HCT116 (cell line): ENCODE measurements at places on chromosomes 2 and 18.
A peak's percentile ranks its signal among the peaks of the same experiment; 100 is the strongest.

DNA sequence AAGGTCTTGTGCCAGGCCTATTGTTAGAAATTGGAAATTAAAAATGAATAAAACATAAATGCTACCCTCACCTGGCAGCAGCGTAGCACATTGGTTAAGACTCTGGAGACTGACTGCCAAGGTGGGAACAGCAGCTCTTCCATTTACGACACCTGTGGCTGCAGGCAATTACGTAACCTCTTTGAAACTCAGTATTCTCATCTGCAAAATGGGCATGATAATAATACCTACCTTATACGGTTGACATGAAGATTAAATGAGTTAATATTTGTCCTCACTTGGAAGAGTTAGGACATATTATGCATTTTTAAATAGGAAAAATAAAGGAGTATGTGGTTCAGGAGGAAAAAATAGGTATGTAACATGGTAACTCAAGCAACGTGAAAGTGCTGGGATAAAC is 279.3 kb upstream of the NCKAP5 start:
- H3K4me3 ChIP-seq: no peak overlapping the region
- no peaks in the 10 kb centered on the region for H3K36me3 ChIP-seq
- no peak overlapping the region for H3K27ac ChIP-seq
- no peaks in the 10 kb centered on the region for H3K4me1 ChIP-seq

DNA sequence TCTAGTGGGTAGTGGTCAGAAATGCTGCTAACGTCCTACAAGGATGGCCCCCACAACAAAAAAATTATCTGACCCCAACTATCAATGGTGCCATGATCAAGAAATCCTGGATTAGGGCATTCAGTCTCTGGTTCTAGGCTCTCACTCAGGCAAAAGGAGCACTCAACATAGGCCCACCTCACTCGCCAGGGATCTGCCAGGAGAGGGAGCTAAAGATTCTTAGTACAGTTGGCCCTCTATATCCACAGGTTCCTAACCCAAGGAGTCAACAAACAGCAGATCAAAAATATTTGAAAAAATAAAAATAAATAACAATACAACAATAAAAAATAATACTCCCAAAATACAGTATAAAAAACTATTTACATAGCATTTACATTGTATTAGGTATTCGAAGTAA is 10.0 kb downstream of the SLC4A5 start:
- H3K4me1 ChIP-seq: no peaks in the 10 kb centered on the region
- H3K27ac ChIP-seq: no peak overlapping the region
- H3K36me3 ChIP-seq: no peaks in the 10 kb centered on the region
- no peak overlapping the region for H3K4me3 ChIP-seq
- peak; percentile 19 for DNase-seq

GRCh38 chr18:12933327-12933726 is 14.5 kb upstream of the SEH1L start:
- no peak overlapping the region for H3K4me3 ChIP-seq
- H3K27ac ChIP-seq: no peak overlapping the region
- H3K36me3 ChIP-seq: no peaks in the 10 kb centered on the region
- H3K27me3 ChIP-seq: no peaks in the 10 kb centered on the region
- no peak for DNase-seq
- peaks cover 3% of the 10 kb centered on the region; the same call in 1 of the 2 replicates for H3K4me1 ChIP-seq

DNA sequence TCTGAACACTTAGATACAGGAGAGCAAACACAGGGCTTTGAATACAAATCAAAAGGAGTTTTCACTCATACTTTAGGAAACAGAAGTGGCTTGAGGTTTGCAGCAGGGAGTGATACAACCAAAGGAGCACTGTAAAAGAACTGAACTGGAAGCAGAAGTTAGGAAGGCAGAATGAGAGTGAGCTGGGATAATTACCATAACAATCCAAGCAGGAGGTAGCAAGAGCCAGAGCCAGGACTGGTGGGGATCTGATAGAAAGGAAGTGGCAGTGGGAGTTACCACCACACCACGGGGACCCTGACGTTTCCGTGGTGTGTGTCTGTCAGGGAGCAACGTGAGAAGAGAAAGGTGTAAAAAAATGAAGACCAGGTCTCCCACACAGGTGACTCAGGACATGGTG is 81.3 kb upstream of the EPB41L3 start:
- no peaks in the 10 kb centered on the region for H3K4me1 ChIP-seq
- no peak overlapping the region for H3K27ac ChIP-seq
- no peak for DNase-seq
- H3K27me3 ChIP-seq: no peaks in the 10 kb centered on the region
- H3K4me3 ChIP-seq: no peak overlapping the region

GRCh38 chr2:108986916-108987510 is 2.0 kb downstream of the EDAR start:
- H3K27me3 ChIP-seq: peaks cover 8% of the 10 kb centered on the region; the same call in 1 of the 2 replicates
- H3K4me3 ChIP-seq: no peak overlapping the region
- H3K27ac ChIP-seq: no peak overlapping the region
- no peaks in the 10 kb centered on the region for H3K4me1 ChIP-seq
- H3K36me3 ChIP-seq: no peaks in the 10 kb centered on the region

GRCh38 chr2:27303093-27304025 is 4.9 kb downstream of the UCN start:
- no peak overlapping the region; the same call in 1 of the 2 replicates for H3K27ac ChIP-seq
- DNase-seq: peak; percentile 70
- H3K4me1 ChIP-seq: peaks cover 8% of the 10 kb centered on the region
- H3K4me3 ChIP-seq: peak overlapping the region; percentile 38
- no peaks in the 10 kb centered on the region for H3K36me3 ChIP-seq
- no peaks in the 10 kb centered on the region for H3K27me3 ChIP-seq

DNA sequence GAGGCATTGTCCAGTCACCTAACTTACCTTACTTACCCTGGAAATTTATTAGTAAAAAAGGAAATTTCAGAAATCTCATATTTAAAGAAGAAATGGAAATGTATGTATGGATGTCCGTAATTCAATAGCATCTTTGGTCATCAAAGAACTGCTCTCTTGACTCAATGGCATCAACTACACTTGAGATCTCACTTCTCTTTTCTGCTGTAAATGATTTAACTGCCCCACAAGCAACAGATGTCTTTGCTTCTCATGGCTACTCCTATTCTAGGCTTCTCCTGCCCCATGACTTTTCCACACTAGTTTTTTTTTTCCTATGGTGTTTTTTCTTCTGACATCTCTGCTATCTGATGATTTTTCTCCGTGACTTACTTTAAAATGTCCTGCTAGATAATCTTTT is 34.0 kb upstream of the ERMN start:
- peaks cover 7% of the 10 kb centered on the region; the same call in 1 of the 2 replicates for H3K4me1 ChIP-seq
- no peak overlapping the region for H3K4me3 ChIP-seq
- DNase-seq: no peak
- H3K36me3 ChIP-seq: no peaks in the 10 kb centered on the region

DNA sequence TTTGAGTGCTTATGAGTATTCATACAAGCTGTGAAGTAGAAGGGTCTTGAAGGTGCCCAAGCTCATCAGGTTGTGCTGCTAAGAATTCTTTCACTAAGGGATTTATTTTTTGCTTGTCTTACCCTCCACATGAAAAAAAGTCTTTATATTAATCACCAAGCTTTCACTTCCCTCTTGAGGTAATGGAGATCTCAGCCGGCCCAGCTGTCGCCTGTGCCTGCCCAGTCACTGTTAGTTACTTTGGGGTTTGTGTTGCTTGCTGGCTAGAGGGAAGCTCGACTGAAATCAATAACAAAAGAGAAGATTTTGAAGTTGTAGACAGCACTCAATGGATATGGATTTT is 21.9 kb downstream of the MC2R start:
- no peak for DNase-seq
- H3K4me3 ChIP-seq: no peak overlapping the region
- no peak overlapping the region for H3K27ac ChIP-seq

- no peaks in the 10 kb centered on the region for H3K36me3 ChIP-seq
- no peaks in the 10 kb centered on the region for H3K27me3 ChIP-seq
- no peaks in the 10 kb centered on the region for H3K4me1 ChIP-seq
- H3K27ac ChIP-seq: no peak overlapping the region
- no peak for DNase-seq
These were observed 642.0 kb upstream of the FSHR start for GRCh38 chr2:49796266-49796665.

DNA sequence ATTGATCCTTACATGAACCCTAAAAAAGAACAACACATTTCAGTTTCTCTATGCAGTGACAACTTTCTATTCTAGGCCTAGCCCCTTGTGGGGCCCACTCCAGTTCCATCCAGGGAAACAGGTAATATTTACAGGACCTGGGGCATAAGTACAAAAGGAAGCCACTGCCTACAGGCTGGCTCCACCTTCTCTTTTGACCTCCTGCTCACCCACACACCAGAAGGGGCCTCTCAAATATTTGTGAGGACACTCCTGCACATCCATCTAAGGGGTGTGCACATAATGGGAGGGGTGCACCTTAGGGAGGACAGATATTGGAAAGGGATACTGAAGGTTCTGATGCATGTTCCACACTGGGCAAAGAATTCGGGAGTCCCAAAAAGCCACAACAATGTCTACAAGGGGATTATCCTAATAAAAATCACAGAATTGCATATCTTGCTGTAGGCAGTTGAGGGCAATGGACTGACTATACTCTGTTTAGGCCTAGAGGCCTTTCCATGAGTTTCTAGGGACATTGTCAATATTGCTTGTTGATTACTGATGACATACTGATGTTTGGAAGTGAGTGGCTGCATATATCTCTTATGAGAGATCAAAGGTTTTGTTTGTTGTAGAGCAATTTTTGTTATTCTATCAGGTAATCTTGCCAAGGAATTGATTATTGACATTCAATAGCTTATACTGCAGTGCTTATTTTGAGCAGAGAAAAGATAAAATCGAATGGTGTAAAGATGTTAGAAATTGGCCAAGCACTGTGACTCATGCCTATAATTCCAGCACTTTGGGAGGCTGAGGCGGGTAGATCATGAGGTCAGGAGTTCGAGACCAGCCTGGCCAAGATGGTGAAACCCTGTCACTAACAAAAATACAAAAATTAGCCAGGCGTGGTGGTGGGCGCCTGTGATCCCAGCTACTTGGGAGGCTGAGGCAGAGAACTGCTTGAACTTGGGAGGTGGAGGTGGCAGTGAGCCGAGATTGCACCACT is 23.8 kb upstream of the HNRNPA3 start:
- no peaks in the 10 kb centered on the region for H3K27me3 ChIP-seq
- no peak for DNase-seq
- H3K36me3 ChIP-seq: no peaks in the 10 kb centered on the region
- H3K4me1 ChIP-seq: peaks cover 17% of the 10 kb centered on the region; the same call in 1 of the 2 replicates
- no peak overlapping the region for H3K4me3 ChIP-seq

DNA sequence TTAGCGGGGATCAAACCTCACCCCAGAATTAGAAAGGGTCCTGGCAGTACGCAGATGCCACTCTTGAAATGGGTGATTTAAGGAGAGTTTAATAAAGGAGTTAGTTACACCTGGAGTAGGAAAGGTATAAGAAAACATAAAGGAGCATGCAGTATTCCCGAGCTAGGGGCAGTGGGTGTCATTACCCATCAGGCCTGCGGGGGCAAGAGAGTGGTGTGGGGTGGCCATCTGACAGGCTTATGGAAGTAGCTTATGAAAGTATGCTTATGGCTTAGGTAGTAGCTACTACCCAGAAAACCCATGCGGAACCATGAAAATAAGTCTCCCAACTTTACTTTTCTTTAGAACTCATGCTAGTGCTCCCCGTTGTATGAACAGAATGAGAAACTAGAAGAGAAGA is 568.9 kb upstream of the ACVR2A start:
- H3K27me3 ChIP-seq: no peaks in the 10 kb centered on the region
- peak; percentile 21 for DNase-seq
- H3K36me3 ChIP-seq: no peaks in the 10 kb centered on the region
- peaks cover 5% of the 10 kb centered on the region; the same call in 1 of the 2 replicates for H3K4me1 ChIP-seq
- H3K4me3 ChIP-seq: no peak overlapping the region

DNA sequence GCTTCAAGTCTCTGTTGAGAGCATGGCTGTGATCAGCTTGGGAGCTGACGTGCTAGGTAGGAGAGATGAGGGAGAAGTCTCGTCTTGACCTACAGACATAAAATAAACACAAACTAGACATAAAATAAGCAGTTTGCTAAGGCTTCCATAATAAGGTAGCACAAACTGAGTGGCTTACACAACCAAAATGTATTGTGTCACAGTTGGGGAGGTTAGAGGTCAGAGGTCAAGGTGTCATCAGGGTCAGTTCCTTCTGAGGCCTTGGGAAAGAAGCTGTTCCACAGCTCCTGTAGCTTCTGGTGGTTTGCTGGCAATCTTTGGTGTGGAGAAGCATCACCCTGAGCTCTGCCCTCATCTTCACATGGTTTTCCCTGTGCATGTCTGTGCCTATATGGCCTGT is 20.2 kb downstream of the DAW1 start:
- no peak overlapping the region for H3K27ac ChIP-seq
- no peak overlapping the region for H3K4me3 ChIP-seq
- peaks cover 7% of the 10 kb centered on the region for H3K4me1 ChIP-seq
- DNase-seq: no peak
- H3K27me3 ChIP-seq: no peaks in the 10 kb centered on the region
